ENCODE measurements at places on chromosomes 5 and 9. TPM values are rescaled to one million over a fixed set of nuclear protein-coding genes. Genes with fewer than 3 reads are reported as not detected.

The ACTL7A gene
- not detected for total RNA-seq

The PAEP gene
- total RNA-seq = not detected

DNA sequence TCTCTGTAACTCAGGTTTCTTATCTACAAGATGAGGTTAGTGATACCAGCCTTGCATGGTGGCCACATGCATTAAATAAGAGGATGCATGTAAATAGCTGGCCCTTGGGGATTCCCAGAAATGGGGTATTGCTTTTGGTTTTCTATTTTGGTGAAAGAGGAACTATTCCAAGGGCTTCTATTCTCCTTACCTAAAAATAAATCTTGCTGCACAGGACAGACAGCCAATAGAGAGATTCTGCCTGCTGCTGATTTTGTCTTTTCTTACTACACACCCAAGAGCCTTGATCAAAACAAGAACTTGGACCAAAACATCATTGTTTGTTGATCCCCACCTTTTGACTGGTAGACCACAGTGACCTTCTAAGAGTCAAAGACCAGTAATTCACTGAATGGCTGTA lies 161.8 kb downstream of the PJA2 start:
- no peak for DNase-seq

DNA sequence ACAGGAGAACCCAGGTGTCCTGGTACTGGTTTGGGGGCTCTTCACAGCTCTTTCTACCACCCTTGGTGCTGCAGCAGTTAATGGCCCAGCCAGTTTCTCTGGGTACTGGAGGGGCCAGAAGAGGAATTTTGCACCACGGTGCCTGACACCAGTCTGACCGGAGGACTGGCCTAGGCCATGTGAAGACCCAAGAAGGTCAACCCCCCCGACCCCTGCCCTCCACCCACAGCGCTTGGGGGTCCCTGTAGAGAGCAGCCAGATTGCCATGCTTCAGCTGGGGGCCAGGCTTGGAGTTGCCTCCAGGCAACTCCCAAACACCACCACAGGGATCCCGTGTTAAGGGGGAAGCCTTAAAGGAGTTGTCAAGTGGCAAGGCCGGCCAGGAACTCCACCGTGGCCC lies 6.2 kb downstream of the ARSI start:
- DNase-seq = no peak

Data from H4 (cell line).